Adrenal gland (tissue), 19 donors: ENCODE measurements at places on chromosomes 7 and 10. TPM values are rescaled to one million over a fixed set of nuclear protein-coding genes. Genes with fewer than 3 reads are reported as not detected.
A peak's percentile ranks its signal among the peaks of the same experiment; 100 is the strongest.

FRMPD2 gene
- not detected for polyA plus RNA-seq

MAPK8 gene
- 44.8 TPM for polyA plus RNA-seq

GRCh38 chr10:48453451-48454301, 147.2 kb downstream of the MAPK8 start:
- no peak for DNase-seq

DNA sequence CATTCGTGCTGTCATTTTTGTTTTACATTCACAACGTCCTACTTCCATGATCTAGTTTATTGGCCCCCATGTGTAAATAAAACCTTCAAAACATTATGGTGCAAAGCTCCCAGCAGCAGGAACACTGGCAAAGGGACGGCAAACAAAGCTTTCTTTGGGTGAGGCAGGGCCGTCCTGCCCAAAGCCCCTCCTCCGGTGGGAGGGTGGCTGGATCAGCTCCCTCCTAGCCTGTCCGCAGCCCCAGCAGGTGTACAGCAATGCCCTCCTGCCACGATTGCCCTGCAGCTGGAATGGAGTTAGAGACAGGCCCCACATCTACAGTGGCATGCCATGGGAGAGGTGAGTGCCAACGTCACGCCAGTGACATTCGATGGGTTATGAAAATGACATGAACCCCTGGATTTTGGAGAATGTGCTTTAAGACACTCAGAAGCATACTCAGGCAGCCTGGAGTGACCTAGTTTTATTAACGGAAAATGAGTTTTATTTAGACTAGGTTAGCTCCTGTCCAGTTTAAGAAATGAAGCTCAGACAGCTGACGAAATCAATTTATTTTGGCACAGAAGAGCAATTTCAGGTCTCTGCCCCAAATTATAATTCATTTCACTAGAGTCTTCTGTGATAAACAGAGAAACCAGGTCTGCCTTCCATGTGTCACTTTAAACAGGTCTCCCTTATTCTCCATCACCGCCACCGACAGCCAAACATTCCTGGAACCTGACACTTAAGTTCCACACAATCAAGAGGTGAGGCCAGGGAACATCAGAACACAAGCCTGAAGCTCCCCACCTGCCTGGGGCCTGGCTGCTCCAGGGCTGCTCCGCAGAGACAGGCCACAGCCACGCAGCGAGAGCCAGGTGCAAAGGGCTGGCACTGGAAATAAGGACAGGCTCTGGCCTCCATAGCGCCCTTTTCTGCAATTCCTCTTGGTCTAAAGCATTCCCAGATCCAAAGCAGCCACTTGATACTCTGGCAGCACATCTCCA, 50.1 kb downstream of the VOPP1 start:
- no peak for DNase-seq

DNA sequence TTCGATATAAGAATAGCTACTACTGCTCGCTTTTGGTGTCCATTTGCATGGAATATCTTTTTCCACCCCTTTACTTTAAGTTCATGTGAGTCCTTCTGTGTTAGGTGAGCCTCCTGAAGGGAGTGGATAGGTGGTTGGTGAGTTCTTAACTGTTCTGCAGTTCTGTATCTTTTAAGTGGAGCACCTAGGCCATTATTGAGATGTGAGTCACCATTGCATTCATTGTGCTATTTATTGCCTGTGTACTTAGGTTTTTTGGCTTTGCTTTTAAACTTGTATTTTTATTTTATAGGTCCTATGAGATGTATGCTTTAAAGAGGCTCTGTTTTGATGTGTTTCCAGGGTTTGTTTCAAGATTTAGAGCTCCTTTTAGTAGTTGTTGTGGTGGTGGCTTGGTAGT, 1430.8 kb downstream of the REEP3 start:
- no peak for DNase-seq

IL6 gene
- polyA plus RNA-seq = 0.80 TPM

DNA sequence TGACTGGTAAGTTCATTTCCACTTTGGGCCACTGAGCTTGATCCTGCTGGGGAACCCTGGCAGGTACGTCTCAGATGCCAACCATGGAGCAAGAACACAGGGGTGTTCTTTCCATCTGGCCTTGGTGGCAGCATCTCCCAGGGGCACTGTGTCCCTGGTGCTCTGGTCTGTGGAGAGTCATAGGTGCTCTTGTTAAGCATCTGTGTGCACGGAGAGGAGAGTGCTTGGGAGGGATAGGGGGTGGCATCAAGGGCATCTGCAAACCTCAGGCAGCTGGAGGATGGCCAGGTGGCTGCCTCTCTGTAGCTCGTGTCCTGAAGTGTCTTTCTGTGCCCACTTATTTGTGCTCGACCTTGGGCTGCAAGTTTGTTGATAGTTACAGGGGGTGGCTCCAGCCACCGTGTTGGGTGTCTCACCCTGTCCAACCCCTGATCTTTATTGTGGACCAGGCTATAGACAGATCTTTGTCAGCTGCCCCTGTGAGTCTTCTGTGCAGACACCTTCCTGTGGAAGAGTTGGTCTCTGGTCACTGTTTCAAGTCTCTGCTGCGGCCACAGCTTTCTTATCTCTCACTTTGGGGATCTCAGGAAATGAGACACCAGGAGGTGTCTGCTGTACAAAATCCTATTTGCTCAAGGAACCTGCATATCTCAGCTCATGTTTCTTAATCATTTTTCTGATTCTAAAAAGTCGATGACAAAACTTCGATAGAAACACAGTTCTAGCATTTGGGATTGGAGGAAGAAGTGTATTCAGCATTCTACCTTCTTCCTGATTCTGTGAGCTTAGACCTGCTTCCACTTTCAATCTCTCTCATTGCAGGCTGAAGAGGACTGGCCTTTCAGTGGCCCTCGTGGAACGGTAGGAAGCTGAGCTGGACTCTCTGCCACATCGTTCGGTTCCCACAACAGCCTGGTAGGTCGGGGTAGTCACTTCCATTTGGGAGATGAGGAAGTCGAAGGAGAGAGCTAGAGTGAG, 17.2 kb upstream of the GIMAP8 start:
- DNase-seq = peak; percentile 27
